ENCODE measurements at places on chromosomes 7 and 10. TPM values are rescaled to one million over a fixed set of nuclear protein-coding genes. Genes with fewer than 3 reads are reported as not detected.

ATOH7 gene
- 0.44 TPM for total RNA-seq

PNLIPRP2 gene
- 0.28 TPM for total RNA-seq

SMC3 gene
- 65.4 TPM for total RNA-seq

SDK1 gene
- total RNA-seq = 10.0 TPM

ACSM6 gene
- total RNA-seq = 0.14 TPM

DNAJC30 gene
- 6.8 TPM for total RNA-seq

GIMAP4 gene
- total RNA-seq = 0.28 TPM

NPFFR1 gene
- total RNA-seq = 0.05 TPM

All from WTC11 (cell line).